Naive thymus-derived CD4-positive, alpha-beta T cell (primary cell): ENCODE measurements at places on chromosomes 16 and 17.
A peak's percentile ranks its signal among the peaks of the same experiment; 100 is the strongest.

DNA sequence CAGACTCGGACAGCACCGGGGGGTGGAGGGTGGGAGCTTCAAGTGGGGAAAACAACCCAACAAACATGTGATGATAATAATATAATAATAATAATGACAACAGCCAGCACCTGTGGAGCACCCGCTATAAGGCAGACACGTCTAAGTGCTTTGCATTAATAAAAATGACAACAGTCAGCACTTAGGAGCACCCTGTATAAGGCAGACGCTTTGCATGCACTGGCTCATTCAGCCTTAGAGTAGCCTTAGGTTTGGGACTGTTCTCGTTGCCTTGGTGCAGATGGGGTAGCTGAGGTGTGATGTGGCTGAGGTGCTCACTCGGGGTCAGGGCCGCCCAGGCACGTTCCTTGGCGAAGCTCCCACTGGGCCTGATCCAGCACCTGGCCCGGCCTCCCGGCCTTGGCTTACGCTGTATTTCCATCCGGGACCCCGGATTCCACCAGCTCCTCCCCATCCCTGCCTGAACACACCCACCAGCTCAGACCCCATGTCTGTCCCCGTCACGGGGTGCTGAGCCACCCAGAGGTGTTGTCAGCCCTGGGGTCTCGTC is 144.0 kb upstream of the CIBAR2 start:
- DNase-seq: no peak

DNA sequence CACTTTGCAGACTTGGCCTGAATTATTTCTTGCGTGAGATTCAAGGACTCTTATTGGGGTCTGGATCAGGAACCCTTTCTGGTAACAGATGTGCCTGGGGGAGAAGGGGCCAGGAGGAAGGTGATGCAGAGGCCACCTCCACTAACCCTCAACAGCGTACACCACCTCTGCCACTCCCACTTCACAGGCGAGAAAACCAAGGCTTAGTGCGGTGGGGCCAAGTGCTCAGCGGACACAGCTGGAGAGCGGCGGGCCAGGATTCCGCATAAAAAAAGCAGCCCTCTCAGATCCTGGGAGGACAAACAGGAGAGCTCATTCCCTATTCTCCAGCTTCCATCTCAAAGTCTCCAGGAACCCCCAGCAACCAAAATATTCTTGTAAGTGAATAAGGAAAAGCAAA is 51.4 kb downstream of the SLC7A5 start:
- no peak for DNase-seq

DNA sequence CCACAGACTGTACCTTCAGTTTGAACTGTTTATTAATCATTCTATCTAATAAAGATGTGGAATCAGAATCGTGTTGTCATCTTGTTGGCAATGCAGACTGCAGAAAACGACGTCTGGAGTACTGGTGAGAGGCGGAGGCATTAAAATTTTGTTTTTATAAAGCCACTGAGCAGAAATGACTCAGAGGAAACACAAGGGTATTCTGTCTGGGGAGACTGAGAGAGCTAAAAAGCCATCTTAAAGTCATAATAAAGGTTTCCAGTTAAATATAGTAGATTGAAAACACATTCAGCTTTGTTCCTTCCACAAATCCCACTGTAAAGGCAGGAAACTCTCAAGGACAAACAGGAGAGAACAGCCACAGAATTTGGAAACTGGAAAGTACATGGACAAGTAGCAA is 74.2 kb downstream of the CPPED1 start:
- no peak for DNase-seq

GRCh38 chr16:20084624-20085226 is 11.0 kb upstream of the GPR139 start:
- no peak for DNase-seq

GRCh38 chr16:86975445-86975844 is 341.7 kb downstream of the C16orf95 start:
- DNase-seq: no peak

DNA sequence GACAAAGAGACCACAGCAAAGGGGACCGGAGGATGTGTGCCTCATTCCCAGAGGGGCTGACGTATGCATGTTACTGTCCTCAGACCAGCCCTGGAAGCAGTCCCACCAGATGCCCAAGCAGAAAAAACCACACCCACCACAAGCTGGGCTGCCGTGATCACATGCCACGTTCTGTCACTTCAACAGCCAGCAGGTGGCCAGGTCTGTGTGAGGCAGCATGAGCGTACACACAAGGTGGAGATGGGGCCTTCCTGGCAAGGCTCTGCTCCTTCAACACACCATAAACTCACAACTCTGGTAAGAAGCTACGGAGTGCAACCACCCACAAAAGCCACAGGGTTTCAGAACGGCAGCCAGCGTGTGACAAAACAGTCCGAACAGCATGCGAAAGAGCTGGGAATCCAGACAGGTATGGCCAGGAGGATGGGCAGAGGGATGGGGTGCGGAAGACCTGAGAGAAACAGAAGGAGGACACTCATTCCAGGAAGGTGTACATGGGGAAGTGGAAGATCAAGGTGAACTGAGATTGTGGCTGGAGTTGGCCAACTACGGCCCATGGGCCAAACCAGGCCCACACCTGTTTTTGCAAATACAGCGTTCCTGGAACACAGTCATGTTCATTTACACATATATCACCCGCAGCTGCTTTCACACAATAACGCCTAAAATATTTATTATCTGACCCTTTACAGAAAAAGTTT is 27.9 kb downstream of the MBTPS1 start:
- peak; percentile 57 for DNase-seq
